Right atrium auricular region (tissue), 2 donors: ENCODE measurements at places on chromosomes 16 and 17. TPM values are rescaled to one million over a fixed set of nuclear protein-coding genes. Genes with fewer than 3 reads are reported as not detected.

DNA sequence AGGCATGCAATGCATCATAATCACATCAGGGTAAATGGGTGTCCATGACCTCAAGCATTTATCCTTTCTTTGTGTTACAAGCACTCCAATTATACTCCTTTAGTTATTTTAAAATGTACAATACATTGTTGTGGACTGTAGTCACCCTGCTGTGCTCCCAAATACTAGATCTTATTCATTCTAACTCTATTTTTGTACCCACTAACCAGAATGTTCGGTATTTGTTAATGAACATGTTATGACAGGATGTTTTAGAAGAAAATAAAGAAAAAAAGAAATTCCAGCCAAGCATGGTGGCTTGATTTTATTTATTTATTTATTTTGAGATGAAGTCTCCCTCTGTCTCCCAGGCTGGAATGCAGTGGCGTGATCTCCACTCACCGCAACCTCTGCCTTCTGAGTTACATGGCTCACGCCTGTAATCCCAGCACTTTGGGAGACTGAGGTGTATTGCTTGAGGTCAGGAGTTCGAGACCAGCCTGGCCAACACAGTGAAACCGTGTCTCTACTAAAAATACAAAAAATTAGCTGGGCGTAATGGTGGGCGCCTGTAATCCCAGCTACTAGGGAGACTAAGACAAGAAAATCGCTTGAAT lies 1.8 kb upstream of the NDE1 start:
- no peak overlapping the region for H3K4me3 ChIP-seq
- no peak overlapping the region for H3K27ac ChIP-seq
- no peaks in the 10 kb centered on the region for H3K36me3 ChIP-seq
- H3K4me1 ChIP-seq = no peaks in the 10 kb centered on the region

HES7 gene
- total RNA-seq = not detected

KCNH6 gene
- not detected for total RNA-seq

EMP2 gene
- total RNA-seq = 40.3 TPM

C16orf95 gene
- total RNA-seq = 0.59 TPM
